Thoracic aorta (tissue), 2 donors: ENCODE measurements at places on chromosomes 11 and 22. TPM values are rescaled to one million over a fixed set of nuclear protein-coding genes. Genes with fewer than 3 reads are reported as not detected.

Gene SHANK2
- 0.99 TPM for total RNA-seq

Gene RPL27A
- total RNA-seq = 617 TPM

Gene ESAM
- total RNA-seq = 116 TPM

Gene CASP5
- total RNA-seq = not detected

Gene EIF3F
- total RNA-seq = 125 TPM

Gene MTFP1
- total RNA-seq = 6.4 TPM

Gene TPBGL
- 0.21 TPM for total RNA-seq

Gene UCP3
- 0.14 TPM for total RNA-seq

Gene OR4D5
- total RNA-seq = not detected

Gene SEPTIN3
- not detected for total RNA-seq

Gene CARD10
- 7.2 TPM for total RNA-seq

Gene TUBA8
- 2.2 TPM for total RNA-seq

Gene MYEOV
- total RNA-seq = 1.3 TPM

Gene HORMAD2
- total RNA-seq = not detected

Gene IZUMO1R
- not detected for total RNA-seq

Gene DRICH1
- total RNA-seq = not detected

Gene MUC5AC
- total RNA-seq = not detected

Gene OR2AT4
- not detected for total RNA-seq

Gene CDCA5
- total RNA-seq = 0.54 TPM

Gene BSCL2
- total RNA-seq = 50.9 TPM

Gene DAGLA
- 1.4 TPM for total RNA-seq

Gene GRM5
- 8.6 TPM for total RNA-seq

Gene RIC3
- 17.7 TPM for total RNA-seq

Gene NUMA1
- total RNA-seq = 282 TPM

Gene MS4A4A
- 63.7 TPM for total RNA-seq

Gene ABCG4
- not detected for total RNA-seq
